ENCODE measurements at places on chromosomes 16 and 17.

DNA sequence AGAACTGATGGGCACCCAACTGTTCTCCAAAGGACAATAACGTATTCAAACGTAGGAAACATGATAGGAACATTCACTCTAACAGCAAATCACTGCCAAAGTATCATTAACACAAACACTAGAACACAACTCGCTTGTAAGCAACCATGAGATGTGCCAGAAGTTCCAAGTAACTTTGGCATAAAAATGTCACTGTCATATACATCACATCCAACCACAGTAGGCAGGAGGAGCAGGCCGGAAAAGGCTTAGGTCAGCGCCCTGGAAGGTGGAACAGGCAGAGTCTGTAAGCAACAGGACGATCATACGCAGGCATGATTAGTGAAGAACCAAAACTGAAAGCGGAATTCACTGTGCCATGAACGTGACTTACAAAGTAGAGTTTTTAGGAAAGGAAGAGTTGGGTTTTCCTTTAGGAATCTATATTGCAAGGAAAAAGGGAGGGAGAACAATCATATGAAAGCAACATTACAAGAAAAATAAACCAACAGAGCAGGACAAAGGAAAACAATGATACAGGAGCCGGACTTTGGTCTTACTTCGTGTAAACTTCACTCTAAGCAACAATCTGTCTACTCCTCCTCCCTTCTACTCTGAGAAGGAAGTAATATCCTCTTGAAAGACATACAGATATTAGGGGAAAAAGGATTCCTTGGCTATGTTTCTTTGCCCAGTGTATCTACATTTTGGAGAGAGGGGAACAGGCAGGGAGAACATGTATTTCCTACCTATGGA is 52.3 kb downstream of the YWHAE start:
- no peak for DNase-seq

DNA sequence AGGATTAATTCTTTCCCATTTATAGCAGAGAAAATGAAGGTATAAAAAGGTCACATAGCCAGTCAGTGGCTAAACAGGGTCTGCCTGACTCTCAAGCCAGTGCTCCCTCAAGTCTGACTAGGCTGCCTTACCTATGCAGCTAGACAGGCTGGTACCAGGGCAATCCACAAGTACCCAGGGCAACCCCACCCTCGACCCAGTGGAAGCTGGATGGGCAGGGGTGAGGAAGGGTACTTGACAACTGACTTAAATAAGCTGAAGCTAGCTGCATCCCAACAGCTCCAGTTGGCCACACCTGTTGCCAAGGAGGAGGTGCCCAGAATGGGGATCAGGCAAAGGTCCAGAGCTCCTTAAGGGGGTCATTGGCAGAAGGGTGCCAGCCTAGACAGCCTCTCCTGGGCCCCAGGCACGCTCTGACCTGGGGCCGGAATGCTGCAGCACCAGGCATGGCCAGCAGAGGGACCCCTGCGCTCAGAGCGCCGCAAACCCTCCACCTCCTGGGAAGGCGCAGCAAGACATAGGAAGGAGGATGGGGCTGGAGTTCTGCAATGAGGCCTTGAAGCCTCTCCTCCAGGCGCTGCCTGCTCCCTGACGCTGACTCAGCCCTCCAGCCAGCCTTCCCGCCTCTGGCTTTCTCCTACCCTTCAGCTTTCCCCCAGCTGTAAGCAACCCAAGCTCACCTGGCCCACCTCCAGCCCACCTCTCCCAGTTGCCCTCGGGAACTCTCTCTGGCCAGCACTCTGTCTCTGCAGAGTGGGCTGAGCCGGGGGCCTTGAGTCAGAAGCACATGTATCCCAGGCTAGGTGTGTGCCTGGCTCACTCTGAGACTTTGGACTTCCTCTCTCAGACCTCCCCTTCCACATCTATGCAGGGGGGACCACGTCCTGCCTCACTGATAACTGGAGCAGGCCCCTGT is 28.8 kb downstream of the MPP2 start:
- DNase-seq, result peak; percentile 70

DNA sequence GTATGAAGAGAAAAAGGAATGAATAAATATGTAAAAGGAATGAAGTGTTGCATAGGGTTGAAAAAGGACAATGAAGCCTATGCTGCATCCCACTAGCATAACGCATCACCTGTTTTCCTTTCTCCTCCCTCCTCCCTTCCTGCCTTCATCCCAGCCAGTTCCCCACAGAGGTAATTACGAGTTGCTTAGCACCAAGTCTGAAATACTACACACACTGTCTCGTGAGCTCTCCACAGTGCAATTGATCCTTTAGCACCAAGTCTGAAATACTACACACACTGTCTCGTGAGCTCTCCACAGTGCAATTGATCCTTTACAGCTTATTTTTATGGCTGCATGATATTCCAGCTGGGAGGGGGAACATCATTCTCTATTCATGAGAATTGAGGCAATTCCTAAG is 1.1 kb upstream of the DRC7 start:
- no peak for DNase-seq

DNA sequence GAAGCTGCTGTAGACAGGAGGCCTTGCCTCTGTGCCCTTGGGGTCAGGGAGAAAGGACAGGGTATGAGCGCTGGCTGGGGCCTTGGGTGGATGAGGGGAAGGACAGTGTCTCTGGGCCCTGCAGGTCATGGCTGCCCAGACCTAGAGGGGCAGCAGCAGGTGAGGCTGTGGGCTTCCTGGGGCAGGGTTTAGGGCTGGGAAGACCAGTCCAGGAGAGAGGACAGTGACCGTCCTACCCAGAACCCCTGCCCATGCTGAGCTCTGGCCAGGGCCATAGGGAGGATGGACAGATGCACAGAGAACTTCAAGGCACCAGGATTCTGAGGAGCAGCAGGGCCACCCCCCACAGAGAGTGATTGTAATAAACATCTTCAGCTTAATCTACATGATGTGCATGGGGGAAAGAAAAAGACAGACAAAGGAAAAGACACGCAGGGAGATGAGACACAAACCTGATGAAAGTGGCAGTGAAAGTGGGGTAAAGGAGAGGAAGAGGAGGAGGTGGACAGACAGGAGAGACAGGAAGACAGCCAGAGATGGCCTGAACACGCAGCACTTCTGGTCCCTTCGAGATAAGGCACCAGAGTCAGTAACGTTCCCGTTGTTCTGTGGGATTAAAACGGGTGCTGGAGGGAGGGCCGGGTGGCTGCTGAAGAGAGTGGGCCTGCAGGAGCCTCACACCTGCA is 17.5 kb downstream of the FLOT2 start:
- DNase-seq, result no peak

DNA sequence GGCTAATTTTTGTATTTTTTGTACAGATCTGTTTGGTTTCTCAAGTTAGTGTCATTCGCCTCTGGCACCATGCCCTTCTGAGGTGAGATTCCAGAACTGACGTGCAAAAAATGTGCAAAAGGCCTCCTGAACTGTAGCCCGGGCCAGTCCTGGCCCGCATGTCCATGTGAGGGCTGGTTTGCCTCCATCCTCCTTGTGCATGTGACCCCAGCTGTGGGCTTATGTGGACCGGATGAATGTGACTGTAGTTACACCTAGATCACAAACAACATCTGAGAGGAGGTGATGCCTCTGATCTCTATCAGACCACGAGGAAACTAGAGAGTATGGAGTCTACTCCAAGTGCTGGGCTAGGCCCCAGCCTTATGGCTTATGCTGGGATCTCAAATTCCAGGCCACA is 241.6 kb downstream of the XYLT1 start:
- no peak for DNase-seq

DNA sequence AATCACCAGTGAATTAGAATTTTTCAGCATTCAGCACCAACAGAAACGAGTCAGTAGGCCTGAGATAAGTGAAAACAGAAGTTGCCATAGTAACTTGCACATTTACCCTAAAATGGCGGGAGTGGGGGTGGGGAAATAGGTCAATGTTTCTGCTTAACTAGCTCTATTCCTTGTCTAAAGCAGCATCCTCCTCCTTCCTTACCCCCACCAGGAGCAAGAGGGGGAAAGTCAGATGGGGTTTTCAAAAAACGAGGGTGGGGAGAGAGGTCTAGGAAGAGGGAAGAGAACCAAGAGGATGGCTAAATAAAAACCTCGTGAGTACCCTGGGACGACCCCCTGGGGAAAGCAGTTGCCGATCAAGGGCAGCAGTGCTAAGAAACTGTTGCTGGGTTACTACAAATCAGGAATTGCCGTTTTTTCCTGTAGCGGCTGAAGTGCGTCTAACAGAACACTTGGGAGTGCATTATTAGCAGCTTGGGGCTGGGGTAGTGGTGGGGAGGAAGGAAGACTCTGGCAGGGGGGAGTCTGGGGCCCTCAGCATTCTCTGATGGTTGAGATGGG is 34.4 kb upstream of the MNT start:
- DNase-seq, result no peak

DNA sequence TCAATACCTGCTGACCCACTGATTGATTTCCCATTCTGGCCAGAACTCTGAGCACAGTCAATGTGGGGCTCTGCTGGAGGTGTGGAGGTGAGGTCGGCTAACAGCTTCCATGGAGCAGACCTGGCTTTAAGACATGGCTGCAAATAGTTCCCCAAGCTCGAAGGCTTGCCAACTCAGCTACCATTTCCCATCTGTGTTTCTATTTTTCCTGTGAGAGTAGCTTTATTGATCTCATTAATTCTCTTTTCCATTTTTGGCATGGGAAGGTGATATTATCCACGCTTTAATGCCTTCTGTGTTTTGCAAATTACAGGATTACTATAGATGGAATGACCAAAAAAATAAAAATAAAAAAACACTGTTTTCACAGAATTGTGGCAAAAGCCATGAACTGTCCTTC is 151.6 kb upstream of the XYLT1 start:
- DNase-seq, result no peak

- DNase-seq, result no peak
These were observed 106.2 kb downstream of the N4BP1 start for GRCh38 chr16:48503779-48504178.

DNA sequence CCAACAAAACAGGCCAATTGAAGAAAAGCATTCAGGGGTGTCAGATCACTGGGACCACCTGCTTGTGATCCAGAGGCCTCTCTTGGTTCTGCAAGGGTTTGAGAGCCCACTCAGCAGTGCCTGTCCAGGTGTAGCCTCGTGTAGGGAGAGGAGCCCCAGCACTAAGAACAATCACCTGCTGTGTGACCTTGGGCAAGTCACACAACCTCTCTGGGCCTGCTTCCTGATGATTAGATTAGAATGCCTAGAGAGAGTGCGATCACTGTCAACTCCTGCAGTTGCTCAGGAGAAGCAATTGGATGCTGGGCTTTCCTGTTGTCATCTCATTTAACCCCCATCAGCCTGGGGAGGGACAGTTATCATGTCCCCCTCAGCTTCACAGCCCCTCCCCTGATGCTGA is 10.2 kb downstream of the DLX3 start:
- DNase-seq, result no peak

Data from natural killer cell treated with Interleukin-12 subunit alpha and Interleukin-12 subunit beta and Interleukin-15 and Interleukin-18, amount 100 ng/mL, for 72 hours (primary cell).